ENCODE measurements at places on chromosomes 7 and 10. TPM values are rescaled to one million over a fixed set of nuclear protein-coding genes. Genes with fewer than 3 reads are reported as not detected.

Gene LRIT1
- not detected for total RNA-seq

- H3K27me3 ChIP-seq: no peaks in the 10 kb centered on the region
- no peak overlapping the region for H3K4me3 ChIP-seq
- H3K36me3 ChIP-seq: 0 out of 2 replicates have a peak, but pooled peaks cover 3% of the 10 kb centered on the region
- H3K4me1 ChIP-seq: peaks cover 88% of the 10 kb centered on the region
These were observed 61.1 kb upstream of the ARID5B start for GRCh38 chr10:61840403-61840802.

Gene MYOF
- total RNA-seq: 176 TPM

Gene INSIG1
- 60.1 TPM for total RNA-seq

DNA sequence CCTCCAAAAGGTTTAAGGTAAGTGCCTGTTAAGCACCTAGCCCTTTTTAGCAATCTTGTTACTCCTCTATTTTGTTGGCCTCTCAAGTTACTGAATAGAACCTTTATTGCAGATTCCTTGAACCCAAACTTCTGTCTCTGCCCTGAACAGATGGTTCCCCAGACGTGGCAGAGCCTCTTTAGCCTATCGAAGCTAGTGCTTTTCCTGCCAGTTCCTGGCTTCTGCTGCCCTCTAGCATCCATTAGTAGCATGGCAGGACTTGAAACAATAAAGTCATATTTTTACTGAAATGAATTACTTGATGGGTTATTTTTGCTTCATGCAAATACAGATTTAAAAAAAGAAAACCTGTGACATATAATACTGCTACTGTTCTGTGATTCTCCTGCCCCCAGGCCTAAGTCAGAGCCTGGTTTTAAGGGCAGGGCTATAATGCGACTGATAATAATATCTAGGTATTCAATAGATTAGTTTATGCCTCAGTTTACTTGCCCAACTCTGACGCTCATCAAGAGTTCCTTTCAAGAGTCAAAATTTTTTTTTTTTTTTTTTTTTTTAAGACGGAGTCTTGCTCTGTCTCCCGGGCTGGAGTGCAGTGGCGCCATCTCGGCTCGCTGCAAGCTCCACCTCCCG is 84.3 kb upstream of the PHF14 start:
- H3K27ac ChIP-seq: no peak overlapping the region
- H3K36me3 ChIP-seq: no peaks in the 10 kb centered on the region
- no peak for DNase-seq
- no peaks in the 10 kb centered on the region for H3K27me3 ChIP-seq
- no peaks in the 10 kb centered on the region for H3K4me1 ChIP-seq

DNA sequence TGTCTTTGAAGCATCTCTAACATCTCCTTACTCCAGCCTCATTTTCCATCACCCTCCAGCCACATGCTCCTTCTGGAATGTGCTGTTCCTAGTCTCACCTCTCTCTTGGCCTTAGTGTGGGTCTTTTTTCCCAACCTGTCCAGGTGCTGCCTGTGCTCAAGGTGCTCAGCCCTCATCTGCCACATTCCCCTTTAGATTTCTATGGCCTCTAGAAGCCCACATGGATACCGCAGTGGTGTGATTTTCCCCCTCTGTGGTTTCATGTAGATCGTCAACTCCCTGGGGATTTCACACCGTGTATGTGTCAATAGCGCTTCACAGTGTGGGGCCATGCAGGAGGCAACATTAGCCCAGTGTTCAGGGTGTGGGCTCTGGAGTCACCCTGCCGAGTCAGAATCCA is 32.5 kb downstream of the BMPER start:
- no peak overlapping the region for H3K27ac ChIP-seq
- no peaks in the 10 kb centered on the region for H3K36me3 ChIP-seq
- no peak overlapping the region for H3K4me3 ChIP-seq
- H3K4me1 ChIP-seq: peaks cover 7% of the 10 kb centered on the region

DNA sequence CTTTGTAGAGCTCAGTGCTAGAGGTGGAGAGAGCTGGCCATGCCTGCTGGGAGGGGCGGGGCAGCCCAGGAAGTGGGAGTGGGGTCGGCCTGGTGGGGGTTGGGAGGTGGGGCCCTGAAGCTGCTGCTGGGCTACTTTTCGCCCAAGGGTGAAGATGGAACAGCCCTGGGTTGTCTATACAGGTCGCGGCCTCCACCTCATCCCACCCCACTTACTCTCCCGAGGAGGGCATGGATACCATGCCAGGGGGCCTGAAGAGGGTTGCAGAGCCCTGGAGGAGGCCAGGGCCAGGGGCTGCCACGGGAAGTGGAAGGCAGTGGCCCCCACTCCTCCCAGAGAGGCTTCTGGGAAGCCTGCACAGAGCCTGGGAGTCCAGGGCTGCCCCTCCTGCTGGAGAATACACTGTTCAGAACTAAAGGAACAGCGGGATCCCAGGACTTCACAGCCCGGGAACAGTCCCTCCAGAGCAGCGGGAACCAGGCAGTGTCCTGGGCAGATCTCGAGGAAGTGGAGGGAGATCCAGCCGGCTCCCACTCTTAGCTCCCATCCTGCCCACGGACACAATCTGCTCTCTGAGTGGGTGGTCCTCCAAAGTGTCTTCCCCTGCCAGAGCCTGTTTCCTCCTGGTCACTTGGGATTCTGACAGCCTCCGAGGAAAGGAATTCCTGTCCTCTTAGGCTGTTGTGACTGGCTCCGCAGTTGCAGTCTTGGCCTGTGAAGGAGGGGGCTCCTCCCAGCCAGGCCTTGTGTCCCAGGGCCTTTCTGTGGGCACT is 23.5 kb downstream of the MAT1A start:
- no peak for DNase-seq
- H3K27ac ChIP-seq: no peak overlapping the region
- H3K36me3 ChIP-seq: no peaks in the 10 kb centered on the region
- H3K4me3 ChIP-seq: no peak overlapping the region

- H3K4me3 ChIP-seq: no peak overlapping the region
- DNase-seq: peak; percentile 46
- no peaks in the 10 kb centered on the region for H3K27me3 ChIP-seq
- no peaks in the 10 kb centered on the region for H3K36me3 ChIP-seq
- H3K27ac ChIP-seq: no peak overlapping the region
- no peaks in the 10 kb centered on the region for H3K4me1 ChIP-seq
These were observed 64.0 kb downstream of the RASGEF1A start for GRCh38 chr10:43202657-43203447.

- H3K4me3 ChIP-seq: no peak overlapping the region
- H3K27me3 ChIP-seq: no peaks in the 10 kb centered on the region
- H3K4me1 ChIP-seq: no peaks in the 10 kb centered on the region
- no peak overlapping the region for H3K27ac ChIP-seq
- no peak for DNase-seq
These were observed 379.7 kb downstream of the PHTF2 start for GRCh38 chr7:78178319-78178718.

Gene GTPBP10
- total RNA-seq: 45.2 TPM

GRCh38 chr10:48632166-48632565 is 27.3 kb upstream of the ARHGAP22 start:
- no peak overlapping the region for H3K4me3 ChIP-seq
- DNase-seq: no peak
- H3K36me3 ChIP-seq: no peaks in the 10 kb centered on the region
- no peaks in the 10 kb centered on the region for H3K27me3 ChIP-seq
- H3K4me1 ChIP-seq: no peaks in the 10 kb centered on the region

Gene SLC18A3
- total RNA-seq: not detected
